ENCODE measurements at places on chromosomes 1 and 21. TPM values are rescaled to one million over a fixed set of nuclear protein-coding genes. Genes with fewer than 3 reads are reported as not detected.

- no peak overlapping the region for H3K4me3 ChIP-seq
- no peak overlapping the region for H3K27ac ChIP-seq
- DNase-seq, result no peak
- no peaks in the 10 kb centered on the region for H3K36me3 ChIP-seq
Observed at GRCh38 chr1:30586671-30587070, 136.7 kb downstream of the MATN1 start.

GRCh38 chr1:224959656-224960055, 30.2 kb downstream of the DNAH14 start:
- H3K4me1 ChIP-seq, result no peaks in the 10 kb centered on the region
- no peaks in the 10 kb centered on the region for H3K27me3 ChIP-seq
- H3K27ac ChIP-seq, result no peak overlapping the region

CLCA4 gene
- not detected for total RNA-seq

S100A1 gene
- not detected for total RNA-seq

MYOG gene
- not detected for total RNA-seq

S100A7A gene
- total RNA-seq, result not detected

LCE2C gene
- not detected for total RNA-seq

IL23R gene
- not detected for total RNA-seq
